ENCODE measurements at places on chromosomes 12 and 14.

DNA sequence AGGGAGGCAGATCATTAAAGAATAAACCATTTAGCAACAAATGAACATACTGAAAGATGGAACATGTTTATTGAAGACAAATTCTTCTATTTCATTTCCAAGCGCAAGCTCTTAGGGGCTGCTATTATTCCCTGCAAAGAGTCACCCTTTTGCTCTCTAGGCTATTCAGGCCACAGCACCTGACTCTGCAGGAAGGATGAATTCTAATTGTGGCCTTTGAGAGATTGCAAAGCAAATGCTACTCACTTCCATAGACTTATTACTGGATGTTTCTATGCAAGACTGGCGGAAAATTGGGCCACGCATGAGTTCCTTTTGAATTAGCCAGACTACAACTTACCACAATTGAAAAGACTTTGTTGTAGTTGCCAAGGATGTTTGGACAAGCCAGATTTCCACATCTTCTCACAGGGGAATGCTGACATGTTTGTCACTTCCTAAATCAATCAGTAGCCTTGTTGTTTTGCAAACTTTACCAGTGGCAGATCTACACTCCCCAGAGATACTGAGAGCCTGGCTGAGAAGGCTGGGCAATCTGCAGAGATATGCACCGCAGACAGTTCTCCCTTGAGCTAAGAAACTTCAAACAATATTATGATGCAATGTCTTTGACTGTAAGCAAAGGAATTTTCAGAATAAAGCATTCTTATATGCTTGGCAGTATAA is 334.3 kb upstream of the SYT1 start:
- DNase-seq: no peak

GRCh38 chr12:5964913-5965900 is 20.1 kb upstream of the ANO2 start:
- no peak for DNase-seq

DNA sequence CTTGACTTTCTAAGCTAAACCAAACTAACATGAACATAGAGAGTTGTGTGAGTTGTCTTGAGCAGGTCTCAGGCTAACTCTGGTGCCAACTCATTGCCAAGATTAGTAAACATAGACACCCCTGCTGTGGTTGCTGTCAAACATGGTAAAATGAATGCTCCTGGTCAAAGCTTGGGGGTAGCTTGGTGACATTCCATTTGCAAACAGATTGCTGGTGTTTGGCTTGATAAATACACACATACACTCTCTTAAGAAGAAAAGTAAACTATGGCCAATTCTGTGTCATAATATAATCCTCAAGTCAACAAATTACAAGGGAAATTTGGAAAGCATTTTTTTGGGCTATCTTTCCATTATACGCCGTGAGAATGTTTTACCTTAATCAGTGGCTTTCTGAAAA is 386.4 kb upstream of the PDE3A start:
- no peak for DNase-seq

DNA sequence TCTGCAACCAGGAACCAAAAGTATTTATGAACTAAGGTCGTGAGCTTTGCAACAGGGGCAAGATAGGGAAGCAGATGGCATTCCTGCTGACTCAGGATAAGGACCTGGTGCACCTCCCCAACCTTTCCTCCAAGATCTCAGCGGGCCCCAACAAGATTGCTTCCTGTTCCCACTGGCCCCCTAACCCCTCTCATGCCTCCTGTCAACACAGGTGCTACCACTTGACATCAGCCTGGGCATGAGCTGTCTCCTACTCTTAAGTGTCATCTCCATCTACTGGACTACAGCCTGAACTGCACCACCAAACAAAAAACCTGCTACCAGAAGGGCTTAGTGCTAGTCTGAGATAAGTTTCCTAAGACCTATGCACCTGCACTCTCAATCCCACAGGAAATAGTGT is 32.7 kb downstream of the MED6 start:
- no peak for DNase-seq

DNA sequence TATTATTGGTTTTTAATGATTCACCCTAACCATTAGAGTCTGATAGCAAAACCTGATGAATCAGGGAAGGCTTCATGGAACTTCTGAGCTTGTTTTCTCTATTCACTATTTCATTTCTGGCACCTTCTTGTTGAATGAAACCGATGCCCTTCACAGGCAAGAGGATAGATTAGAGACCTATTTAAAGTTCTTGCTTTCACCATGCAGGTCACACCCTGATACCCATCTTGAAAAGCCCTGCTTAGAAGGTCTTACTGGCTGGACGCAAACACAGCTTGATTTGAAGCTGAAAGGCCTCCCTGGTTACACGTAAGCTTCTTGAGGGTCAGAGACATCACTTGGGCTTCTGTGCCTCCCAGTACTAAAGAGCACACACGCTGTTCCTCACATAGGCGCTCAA is 29.2 kb downstream of the TMEM229B start:
- DNase-seq: no peak

DNA sequence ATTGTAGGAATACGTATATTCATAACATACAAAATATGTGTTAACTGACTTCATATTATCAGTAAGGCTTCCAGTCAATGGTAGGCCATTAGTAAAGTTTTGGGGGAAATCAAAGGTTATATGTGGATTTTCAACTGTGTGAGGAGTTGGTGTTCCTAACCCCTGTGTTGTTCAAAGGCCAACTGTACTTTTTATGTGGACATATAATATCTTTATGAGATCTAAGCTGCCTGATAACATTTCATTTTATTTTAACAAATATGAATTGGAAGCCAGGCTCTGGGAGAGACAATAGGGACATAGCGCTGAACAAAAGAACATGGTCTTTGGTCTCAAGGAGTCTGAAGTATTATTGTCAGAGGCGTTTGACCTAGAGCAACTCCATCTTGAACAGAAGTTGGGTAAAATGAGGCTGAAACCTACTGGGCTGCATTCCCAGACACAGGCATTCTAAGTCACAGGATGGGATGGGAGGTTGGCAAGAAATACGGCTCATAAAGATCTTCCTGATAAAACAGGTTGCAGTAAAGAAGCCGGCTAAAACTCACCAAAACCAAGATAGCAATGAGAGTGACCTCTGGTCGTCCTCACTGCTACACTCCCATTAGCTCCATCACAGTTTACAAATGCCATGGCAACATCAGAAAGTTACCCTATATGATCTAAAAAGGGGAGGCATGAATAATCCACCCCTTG is 147.2 kb downstream of the KSR2 start:
- DNase-seq: no peak

DNA sequence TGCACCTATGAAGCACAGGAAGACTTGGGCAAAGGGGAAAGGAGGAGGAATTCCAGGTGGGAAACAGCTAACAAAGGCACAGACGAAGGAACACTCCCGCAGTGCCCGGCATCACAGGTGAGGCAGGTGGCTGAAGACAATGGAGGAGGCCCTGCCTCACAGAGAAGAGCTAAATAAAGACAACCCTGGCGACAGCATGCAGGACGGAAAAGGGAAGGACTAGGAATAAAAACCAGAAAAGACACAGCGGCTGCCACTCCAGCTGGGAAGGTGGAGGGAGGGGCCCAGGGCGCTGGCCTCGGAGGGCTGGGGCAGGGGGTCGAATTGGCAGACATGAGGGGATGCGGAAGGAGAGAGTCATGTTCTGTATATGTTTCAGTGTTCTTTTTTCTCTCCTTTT is 43.0 kb upstream of the ANO2 start:
- no peak for DNase-seq

DNA sequence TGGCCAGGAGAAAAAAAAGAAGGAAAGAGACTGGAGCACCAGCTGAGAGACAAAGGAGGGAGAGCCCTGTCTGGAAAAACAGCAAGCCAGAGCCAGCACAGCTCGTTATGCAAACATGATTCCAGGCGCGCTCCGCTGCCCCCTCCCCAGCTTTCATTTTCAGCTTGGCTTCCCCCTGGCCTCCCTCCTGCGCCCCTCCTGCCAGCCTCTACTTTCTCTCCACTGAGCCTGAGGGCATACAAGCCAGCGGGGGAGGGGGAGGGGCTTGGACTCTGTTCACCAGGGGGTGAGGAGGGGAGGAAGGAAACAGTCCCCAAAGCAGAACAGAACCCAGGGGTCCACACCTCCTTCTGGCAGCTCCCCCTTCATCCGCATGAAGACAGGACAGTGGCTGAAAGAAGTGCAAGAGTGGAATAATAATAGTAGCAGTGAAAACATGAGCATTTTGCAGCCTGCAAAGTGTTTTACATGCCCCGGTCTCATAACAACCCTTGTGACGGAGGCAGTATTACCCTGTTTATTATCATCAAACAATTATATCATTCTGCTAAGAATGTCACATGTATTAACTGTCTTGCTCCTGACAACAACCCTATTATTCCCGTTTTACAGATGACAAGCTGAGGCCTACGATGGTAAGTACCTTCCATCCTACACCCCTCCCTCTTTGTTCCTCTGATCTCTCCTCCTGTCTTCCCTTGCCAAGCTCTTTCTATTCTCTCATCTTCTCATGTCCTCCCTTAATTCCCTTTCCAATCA is 24.2 kb downstream of the SMUG1 start:
- no peak for DNase-seq

DNA sequence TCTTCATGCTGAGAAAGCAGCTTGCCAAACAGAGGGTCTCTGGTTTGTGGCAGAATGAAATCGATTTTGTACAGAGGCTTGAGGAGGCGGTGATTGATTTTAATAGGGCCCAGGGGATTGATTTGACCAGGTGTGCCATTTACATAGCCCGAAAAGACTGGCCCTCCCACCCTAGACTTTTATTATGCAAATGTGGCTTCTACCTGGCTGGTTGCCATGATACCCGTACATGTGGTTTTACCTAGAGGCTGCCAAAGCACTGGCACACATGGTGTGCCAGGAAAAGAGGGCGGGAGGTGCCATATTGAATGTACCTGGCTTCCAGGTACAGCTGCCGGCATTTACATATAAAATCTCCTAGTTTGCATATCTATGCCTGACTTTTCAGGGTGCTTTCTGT is 18.0 kb upstream of the GUCY2C start:
- DNase-seq: no peak

- no peak for DNase-seq
Observed at GRCh38 chr12:29008786-29009185, 140.3 kb upstream of the FAR2 start.

DNA sequence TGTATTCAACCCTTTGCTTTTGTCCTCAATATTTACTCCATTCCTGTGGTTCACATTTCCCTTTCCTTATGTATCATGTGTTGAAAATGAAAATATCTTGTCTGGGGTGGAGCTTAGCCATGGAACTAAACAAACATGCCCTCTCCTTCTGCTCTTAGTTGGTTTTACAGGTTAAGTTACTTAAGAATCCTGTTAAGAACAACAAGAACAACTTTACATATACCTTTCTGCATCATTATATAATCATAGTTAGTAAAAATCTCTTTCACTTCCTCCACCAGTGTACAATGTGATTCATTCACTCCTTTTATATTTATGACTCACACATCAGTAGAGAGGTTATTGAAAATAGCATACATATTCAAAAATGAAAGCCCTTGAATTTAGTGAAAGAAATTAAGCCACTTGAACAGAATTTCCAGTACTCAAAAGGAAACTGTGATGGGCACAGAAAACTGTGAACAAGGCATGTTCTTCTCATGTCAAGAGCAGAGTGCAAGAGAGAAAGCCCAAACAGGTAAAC is 307.7 kb downstream of the CCDC91 start:
- no peak for DNase-seq

GRCh38 chr14:99908653-99909250 is 115.5 kb downstream of the EML1 start:
- no peak for DNase-seq

- DNase-seq: no peak
Observed at GRCh38 chr14:77886010-77886409, 86.1 kb downstream of the ADCK1 start.

- DNase-seq: no peak
Observed at GRCh38 chr14:50398189-50398580, 1.5 kb upstream of the CDKL1 start.

GRCh38 chr12:40137252-40137651 is 31.4 kb upstream of the SLC2A13 start:
- no peak for DNase-seq

GRCh38 chr12:102811110-102811737 is 105.8 kb downstream of the PAH start:
- DNase-seq: no peak

- no peak for DNase-seq
Observed at GRCh38 chr12:42172441-42173210, 28.0 kb upstream of the GXYLT1 start.

- DNase-seq: no peak
Observed at GRCh38 chr12:28776913-28777422, 372.1 kb upstream of the FAR2 start.

DNA sequence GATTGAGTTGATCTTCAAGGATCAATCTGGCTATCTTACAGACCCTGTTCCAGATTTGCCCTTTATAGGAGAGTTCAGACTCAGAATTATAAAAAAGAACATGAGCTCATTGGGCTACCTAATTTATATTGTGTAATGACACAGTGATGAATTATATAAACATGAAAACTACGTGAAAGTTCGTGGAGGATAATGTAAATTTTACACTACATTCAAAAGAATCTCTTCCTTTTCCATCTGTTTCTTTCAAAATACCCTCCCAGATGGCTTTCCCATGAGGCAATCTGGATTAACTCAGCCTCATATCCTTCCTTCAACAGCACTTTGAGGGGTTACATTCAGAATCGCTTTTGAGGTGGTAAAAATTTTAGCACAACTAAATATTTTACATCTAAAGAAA is 129.3 kb downstream of the HMGA2 start:
- DNase-seq: no peak

DNA sequence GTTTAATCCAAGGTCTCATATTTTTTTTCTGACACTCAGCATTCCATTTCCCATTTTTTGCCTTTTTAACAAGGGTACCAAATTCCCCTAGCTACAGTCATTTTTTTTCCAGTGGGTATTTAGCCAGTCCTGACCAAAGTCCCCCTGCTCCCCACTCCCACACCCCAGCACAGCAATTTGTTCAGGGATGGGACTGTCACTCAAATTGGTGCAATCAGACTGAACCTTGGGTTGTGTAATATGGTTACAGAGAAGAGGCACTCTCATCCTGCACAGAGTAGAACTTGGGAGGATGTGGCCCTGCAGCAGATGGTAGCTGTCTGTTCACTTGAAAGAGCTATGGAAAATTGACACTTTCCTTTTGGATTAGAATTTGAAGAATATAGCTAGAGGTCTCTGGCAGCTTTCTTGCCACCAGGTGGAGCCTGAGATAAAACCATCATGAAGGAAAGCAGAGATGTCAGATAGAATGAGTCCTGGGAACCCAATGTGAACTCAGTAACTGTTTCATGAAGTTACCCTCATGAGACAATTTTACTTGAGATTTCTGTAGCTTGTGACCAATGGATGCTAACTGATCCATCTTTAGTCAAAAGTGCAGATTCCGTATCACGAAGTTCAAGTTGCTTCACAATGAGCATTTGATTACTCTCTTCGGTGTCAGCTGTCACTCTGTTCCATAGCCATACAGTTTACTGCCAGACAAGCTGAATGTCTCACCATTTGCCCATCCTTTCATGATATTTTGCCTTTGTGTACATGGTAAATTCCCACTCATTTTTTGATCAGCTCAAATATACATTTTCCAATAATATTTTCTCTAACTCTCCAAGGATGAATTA is 394.0 kb upstream of the SYT1 start:
- no peak for DNase-seq

Measured in GM18507 (cell line).